ENCODE measurements at places on chromosomes 3 and 15.

GRCh38 chr3:181615666-181616065 lies 96.1 kb upstream of the SOX2 start:
- DNase-seq = no peak

DNA sequence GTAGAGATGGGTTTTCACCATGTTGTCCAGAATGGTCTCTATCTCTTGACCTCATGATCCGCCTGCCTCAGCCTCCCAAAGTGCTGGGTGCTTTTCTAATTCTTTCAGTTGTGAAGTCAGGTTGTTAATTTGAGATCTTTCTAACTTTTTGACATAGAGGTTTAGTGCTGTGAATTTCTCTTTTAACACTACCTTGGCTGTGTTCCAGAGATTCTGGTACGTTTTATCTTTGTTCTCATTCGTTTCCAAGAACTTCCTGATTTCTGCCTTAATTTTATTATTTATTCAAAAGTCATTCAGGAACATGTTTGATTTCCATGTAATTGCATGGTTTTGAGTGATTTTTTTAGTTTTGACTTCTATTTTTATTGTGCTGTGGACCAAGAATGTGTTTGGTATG lies 63.5 kb upstream of the CCDC54 start:
- no peak for DNase-seq

DNA sequence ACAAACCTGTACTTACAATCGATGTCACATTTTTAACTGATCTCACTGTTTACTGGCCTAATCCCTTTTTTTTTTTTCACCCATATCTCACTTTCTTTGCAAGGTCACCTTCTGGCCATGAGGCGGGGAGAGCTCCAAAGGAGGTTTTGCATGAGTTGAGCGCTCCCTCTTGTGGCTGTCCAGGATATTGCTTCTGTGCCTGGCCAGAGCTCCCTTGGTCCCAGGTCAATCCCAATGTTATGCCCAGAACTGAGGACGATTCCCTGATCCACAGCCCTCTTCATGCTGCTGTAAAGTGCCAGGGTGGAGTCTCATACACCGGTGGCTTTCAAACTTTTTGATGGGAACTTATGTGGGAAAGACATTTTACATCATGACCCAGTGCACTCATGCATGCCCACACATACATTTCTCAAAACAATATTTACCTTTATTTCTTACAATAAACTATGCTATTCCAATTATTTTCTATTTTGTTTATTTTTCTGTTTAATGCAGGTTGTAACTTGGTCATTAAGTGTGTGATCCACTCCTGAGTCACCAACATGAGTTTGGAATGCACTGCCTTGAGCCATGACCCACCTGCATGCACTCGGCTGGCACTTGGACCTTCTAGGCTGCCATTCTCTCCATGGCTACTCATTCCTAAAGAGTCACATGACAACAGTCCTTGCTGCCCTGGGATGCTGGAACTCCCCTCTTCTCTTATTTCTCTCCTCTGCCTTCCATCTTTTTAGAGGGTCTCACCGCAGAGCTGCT lies 9.6 kb upstream of the SST start:
- DNase-seq = no peak

DNA sequence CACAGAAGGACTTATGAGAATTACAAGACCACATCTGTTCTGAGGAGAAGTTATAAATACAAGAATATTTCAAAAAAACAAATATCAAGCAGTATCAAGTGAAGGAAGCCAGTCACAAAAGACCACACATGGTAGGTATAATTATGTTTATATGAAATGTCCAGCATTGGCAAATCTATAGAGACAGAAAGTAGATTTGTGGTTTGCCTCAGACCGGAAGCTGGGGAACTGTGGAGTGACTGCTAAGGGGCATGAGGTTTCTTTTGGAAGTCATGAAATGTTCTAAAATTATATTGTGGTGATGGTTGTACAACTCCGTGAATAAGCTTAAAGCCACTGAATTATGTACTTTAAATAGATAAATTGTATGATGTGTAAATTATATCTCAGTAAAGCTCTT lies 136.9 kb downstream of the FRMD5 start:
- no peak for DNase-seq

- no peak for DNase-seq
Measured at GRCh38 chr3:185527364-185527763, 25.0 kb downstream of the LIPH start.

DNA sequence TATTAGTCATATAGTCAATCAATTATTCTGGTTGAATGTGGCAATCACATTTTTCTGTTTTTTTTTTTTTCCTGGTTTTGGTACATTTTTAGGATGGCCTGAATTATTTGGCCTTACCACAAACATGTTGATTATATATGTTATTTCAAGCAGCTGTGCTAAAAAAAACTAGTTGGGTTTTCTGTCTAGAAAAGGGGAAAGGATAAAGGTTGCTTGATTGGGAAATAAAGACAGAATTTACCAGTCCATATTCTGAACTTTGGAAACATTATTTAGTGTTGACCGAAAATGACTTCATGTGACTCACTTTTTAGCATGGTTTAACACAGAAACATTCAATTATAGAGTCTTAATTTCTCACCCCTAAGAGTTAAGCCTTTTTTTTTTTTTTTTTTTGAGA lies 8.1 kb downstream of the MORF4L1 start:
- no peak for DNase-seq

GRCh38 chr15:54312528-54312927 lies 334.3 kb downstream of the UNC13C start:
- DNase-seq = no peak

DNA sequence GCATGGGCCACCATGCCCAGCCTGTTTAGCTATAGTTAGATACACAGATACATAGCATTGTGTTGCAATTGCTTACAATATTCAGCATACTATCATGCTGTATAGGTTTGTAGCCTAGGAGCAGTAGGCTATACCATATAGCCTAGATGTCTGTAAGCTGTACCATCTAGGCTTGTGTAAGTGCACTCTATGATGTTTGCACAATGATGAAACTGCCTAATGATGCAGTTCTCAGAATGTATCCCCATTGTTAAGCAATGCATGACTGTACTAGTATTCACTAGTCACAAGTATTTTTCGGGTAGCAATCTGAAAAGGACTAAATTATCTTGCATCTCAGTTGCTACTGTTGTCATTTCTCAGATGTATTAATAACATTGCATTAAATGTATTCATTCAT lies 16.0 kb downstream of the PIGB start:
- no peak for DNase-seq

DNA sequence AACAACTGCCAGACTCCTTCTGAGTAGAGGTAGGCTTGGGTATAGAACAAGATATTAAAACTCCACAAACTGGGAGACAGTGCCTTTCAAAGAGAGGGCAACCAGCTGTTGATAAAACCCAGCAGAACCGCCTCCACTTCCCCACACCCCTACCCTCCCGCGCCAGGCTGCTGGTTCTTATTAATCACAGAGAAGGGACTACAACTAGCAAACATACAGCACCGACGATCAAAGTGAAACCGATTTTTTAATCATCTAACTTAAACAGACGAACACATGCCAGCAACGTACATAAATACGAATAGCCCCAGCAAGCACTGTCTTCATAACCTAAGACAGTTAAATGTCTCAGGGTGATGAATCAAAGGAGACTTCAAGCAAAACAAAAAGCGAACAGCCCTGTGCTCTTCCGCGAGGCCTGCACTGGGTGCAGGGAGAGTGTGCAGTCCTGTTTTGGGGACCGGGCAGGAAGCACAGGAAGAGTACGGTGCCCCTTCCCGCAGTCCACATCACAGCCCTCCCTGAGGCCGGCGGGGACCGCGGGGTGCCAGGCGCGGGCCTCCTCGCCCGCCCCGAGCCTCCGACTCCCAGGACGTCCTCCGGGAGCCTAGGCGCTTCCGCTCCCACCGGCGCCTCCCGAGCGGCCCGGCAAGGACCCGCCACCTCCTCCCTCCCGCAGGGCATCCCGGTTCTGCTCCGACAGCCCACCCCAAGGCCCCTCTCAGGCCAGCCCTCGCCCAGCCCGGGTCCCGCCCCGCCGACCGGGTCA lies 75.1 kb upstream of the VGLL4 start:
- DNase-seq = no peak

DNA sequence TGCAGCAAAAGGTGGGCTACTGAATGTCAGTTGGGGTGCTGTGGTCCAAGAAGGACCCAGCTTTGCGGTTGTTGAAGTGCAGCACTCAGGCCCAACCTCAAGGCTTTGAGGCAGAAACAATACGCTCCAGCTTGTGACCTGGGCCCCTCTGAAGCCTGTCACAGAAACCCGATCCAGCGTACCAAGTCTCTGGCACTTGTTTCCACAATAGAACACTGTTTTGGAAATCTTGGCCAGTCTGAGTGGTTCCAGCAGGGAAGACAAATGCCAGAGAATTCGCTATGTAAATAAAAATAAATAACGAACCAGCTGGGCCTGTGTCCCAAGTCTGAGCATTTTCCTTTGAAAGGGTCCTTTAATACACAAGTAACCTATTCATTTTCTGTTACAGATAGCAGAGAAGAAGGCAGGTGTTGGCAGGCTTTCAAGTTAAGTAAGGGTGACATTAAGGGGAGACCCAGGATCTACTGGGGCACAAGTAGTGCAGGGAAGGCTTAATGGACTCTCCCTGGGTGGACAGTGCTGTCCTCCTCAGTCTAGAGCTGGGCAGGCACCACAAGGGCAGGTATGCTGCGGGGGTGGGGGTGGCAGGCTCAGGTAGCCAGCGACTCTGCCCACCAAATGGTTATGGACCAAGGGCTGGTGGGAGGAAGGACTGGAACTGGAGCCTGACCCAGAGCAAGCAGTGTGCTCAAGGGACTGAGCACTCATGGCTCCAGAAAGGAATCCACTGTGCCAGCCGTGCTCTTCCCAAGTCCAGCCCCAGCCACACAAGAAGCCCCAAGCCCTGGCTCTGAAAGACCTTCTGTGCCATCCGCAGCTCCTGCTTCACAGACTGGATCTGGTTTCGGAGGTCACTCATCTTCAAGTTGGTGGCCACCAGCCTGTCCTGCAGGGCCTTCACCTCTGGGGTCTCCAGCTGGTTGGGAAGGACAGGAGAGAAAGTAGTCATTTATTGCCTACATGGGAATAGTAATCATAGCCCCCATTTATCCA lies 26.3 kb downstream of the CCDC13 start:
- no peak for DNase-seq

DNA sequence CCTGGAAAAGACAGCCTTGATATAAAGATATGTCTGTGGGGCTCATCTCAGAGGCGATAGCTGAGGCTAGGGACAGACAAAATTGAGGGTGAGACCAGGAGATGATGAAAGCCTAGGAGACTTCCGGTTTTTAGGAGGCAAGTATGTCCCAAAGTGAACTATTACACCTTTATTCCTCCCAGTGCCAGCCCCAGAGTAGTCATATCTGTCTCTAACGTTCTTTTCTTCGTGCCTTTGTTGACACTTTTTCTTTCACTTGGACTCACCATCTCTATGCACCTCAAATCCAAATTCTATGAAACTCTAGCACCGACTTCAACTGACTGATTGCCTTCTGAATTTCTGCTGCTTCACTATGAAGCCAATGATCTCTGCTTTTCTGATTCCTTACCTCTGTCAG lies 93.8 kb upstream of the RASGRP1 start:
- no peak for DNase-seq

DNA sequence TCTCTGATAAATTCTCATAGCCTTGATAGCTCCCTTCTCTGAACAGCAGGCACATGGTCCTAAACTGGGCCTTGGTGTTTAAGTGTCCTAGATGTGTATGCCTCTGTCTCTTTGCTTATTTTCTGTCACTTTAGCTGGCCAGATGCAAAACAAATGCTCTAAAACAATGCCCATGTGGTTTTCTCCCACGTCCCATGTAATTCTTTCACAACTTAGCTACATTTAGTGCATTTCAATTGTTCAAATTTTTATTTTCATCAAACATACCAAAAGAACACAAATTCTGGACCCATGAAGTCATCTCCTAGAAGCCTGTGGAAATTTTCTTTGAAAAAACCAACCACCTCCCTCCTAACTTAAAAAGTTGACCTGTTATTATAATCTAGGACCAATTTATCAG lies 491.3 kb upstream of the AGTR1 start:
- DNase-seq = no peak

- no peak for DNase-seq
Measured at GRCh38 chr3:31859245-31859644, 121.8 kb downstream of the OSBPL10 start.

DNA sequence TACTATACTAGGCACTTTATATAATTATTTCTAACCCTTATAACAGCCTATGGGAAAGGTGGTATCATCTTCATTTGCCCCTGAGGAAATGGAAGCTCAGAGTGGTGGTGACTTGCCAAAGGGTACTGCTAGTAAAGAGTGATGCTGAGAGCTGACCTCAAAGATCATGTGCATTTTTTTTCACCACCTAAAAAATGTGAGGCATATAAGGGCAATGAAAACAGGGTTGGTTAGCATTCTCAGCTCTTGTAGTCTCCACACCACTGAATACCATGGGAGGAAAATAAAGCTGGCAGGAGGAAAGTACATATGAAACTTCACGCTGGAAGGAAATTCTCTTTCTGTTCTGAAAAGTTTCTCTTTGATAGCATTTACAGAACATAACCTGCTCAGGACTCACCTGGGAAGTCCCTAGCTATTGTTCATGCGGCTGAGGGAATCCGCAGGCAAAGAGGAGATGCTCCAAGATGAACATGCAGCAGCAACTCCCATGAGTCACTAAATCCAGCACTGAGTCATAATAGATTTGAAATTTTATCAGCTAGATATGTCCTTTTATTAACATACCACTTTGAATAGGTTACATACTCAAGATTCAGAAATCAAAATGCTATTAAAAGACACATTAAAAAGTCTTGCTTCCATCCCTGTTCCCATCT lies 17.3 kb downstream of the FAIM start:
- no peak for DNase-seq

GRCh38 chr15:40937762-40938535 lies 8.8 kb downstream of the DLL4 start:
- no peak for DNase-seq

GRCh38 chr15:52546031-52546751 lies 17.5 kb upstream of the MYO5A start:
- no peak for DNase-seq

DNA sequence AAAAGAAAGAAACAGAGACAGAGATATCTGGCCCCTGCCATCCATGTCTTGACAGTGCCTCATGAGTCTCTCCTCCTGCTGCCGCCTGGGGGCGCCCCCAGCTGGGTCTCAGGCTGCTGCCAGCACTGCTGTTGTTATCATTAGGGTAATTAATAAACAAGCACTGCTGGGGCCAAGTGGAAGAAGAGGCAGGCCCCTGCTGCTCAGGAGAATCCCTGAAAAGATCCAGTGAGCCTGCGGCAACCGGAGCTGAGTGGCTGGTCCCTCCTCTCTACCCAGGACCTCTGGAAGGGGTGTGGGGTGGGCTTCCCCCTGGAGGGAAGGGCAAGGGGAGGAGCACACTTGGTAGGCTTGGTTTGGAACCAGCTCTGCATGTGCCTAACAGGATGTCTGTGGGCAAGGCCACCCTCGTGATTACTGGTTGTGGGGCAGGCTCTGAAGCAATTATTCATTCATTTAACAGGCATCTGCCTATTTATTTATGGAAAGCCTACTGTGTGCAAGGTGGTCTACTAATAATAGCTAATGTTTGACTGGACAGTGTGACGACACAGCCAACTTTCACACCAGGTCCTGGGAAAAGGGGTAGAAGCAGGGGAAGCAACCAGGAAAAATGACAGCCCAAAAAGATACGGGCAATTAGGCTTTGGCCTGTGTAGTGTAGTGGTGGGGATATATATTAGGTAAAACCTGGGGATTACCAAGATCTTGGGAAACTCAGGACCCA lies 1.2 kb upstream of the TYRO3 start:
- DNase-seq = no peak
